ENCODE measurements at places on chromosomes 16 and 17.

DNA sequence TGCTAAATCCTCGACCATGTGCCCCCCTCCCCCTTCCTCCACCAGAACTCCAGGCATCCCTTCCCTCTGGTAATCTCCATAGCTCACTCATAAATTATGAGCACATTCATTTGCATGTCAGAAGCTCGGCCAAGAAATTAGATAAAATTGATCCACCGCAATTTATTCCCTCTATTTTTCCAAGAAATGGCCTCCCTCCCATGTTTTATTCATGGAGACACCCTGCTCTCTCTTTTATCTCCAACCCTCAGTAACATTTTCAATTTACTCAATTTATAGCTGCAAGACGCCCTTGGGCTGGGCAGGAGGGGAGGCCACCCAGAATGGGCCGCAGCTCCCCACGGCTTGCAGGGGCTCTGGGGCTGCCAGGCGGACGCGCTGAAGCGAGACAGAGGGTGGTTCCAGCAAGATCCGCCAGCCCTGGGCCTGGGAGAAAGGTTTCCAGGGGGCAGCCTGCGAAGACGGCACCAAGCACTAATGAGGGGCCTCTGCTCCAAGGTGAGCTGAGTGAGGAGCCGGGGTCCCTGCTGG, 54.7 kb upstream of the ZNF423 start:
- no peak for DNase-seq

- no peak for DNase-seq
Measured at GRCh38 chr17:59371416-59372100, 40.1 kb downstream of the YPEL2 start.

- no peak for DNase-seq
Measured at GRCh38 chr16:1261131-1261892, 5.4 kb downstream of the TPSD1 start.

- DNase-seq = no peak
Measured at GRCh38 chr17:73335591-73336407, 24.0 kb upstream of the CDC42EP4 start.

- DNase-seq = no peak
Measured at GRCh38 chr17:45315648-45316433, 979 bp downstream of the MAP3K14 start.

DNA sequence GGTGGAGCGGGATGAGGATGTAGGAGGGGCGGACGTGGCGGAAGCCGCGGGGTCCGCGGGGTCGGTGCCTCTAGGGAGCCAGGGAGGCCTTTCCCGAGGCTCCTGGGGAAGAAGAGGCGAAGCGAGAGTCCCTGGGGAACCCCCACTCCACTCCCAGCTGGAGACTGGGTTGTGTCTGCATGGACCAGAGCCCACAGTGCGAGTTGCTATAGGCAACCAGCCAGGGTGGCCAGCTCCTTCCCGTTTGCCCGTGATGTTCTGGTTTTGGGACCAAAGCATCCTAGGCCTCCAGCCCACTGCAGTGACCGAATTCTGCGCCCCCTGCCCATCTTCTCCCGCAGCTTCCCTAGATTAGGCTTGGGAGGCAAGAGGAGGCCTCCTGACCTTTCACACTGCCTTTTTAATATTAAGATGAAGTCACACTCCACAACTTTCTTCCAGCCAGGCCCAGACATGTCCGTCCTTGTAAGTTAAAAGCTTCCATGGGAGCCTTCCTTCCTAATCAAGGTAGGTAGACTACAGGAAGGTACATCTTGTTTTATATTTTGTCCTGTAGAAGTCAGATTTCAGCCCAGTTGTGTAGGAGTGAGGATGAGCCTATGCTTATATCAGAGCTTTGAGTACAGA, 469 bp downstream of the AMZ2 start:
- DNase-seq = no peak

DNA sequence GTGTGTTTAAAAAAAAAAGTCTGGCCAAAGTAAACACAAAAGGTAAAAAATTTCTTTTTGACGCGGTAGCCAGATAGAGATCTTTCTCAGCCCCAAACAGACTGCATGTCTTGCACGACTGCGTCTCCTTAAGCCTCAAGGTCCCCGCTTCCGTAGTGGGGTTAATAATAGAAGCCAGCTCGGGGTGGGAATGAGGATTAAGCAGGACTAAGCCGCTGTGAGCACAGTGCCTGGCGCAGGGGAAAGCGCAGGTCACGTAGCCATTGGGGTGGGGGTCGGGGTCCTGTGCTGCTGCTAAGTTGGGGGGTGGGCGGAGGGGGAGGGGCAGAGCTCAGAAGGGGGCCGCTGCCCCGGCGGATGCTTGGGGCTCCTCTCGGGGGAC, 521 bp downstream of the GGA2 start:
- peak; percentile 34 for DNase-seq

- DNase-seq = no peak
Measured at GRCh38 chr16:58937661-58938060, 203.5 kb upstream of the GOT2 start.

- DNase-seq = no peak
Measured at GRCh38 chr17:44076716-44077594, 6.4 kb downstream of the G6PC3 start.

- no peak for DNase-seq
Measured at GRCh38 chr16:87666919-87667318, 64.6 kb downstream of the JPH3 start.

DNA sequence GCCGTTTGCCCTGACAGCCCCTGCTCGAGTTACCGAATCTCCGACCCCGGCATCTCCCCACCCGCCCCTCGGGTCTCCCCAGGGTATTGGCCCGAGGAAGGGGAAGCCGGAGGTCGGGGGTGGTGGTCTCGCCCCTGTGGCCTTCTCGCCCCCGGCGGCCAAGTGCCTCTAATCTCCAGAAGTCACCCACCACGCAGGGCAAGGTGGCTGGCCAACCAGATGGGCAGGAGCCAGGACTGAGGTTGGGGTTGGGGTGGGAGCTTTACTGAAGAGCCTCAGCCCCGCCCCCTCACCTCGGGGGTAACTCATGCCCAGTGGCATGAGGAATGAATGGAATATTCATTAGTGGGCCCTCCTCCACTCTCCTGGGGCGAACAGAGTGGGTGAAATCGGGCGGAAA, 637 bp downstream of the DHRS11 start:
- no peak for DNase-seq

GRCh38 chr16:68079626-68080344, 5.4 kb upstream of the NFATC3 start:
- peak; percentile 74 for DNase-seq

DNA sequence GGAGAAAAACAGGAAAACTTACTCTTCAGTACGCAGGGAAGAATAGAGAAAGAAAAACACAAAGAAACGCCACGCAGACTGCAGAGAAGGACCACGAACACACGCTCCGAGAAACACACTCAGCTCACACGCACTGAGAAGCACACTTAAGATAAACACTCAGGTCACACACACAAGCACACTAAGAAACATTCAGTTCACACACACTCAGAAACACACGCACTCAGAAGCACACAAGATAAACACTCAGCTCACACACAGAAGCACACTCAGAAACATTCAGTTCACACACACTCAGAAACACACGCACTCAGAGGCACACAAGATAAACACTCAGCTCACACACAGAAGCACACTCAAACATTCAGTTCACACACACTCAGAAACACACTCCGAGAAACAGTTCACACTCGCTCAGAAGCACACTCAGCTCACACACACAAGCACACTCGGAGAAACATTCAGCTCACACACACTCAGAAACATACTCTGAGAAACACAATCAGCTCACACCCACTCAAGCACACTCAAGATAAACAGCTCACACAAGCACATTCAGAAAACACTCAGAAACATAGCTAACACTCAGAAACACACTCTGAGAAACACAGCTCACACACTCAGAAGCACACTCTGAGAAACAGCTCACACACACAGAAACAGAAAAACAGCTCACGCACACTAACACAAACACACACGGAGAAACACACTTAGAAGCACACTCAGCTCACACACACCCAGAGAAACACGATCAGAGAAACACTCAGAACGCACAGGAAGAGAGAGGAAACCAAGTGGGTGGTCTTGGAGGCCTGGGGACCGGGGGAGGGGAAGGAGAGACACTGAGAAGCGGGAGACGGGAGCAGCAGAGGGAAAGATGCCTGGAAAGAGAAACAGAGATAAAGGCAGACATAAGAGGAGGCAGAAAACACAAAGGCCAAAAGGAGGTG, 908 bp downstream of the TMEM98 start:
- no peak for DNase-seq

DNA sequence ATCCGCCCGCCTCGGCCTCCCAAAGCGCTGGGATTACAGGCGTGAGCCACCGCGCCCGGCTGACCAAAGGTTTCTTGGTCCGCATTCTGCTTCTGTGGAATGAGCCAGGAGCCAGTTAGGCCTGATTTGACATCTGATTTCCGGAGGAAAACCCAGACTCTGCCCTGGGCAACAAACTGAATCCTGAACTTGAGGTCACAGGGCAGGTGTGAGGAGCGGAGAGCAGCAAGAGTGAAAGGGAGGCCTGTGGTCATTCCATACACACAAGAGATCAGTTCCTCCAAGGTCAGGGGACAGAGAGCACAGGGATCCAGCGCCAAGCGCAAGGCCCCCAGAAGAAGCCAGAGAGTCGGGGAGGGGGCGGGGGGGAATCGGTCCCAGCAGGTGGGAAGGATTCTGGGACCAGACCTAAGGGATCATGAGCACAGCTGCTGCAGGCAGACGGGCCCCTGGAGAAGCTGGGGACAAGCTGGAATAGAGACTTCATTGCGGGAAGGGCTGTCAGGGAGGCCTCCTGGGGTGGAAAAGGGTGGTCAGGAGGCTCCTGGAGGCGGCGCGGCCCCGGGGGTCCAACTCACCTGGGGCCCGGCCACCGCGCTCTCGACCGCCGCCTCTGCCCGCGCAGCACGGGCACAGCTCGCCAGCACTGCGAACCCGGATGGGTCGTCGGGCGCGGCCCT, 436 bp downstream of the SHPK start:
- DNase-seq = no peak

DNA sequence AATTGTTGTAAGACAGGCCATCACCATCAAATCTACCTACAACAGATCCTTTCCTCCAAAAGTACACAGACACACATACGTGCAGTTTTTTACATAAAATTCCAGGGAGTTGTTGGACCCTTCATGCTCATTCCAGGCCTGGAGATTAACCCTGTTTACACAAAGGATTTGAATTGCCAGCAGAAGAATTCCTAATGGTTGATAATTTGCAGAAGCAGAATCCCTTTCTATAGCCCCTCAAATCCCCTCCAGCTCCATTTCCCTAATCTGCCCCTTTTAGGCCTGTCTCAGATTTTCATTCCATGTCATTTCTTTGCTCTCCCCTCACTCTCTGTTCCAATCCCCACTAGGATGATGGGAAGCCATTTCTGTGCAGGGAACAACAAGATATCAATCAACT, 102.9 kb upstream of the TOX3 start:
- DNase-seq = no peak

DNA sequence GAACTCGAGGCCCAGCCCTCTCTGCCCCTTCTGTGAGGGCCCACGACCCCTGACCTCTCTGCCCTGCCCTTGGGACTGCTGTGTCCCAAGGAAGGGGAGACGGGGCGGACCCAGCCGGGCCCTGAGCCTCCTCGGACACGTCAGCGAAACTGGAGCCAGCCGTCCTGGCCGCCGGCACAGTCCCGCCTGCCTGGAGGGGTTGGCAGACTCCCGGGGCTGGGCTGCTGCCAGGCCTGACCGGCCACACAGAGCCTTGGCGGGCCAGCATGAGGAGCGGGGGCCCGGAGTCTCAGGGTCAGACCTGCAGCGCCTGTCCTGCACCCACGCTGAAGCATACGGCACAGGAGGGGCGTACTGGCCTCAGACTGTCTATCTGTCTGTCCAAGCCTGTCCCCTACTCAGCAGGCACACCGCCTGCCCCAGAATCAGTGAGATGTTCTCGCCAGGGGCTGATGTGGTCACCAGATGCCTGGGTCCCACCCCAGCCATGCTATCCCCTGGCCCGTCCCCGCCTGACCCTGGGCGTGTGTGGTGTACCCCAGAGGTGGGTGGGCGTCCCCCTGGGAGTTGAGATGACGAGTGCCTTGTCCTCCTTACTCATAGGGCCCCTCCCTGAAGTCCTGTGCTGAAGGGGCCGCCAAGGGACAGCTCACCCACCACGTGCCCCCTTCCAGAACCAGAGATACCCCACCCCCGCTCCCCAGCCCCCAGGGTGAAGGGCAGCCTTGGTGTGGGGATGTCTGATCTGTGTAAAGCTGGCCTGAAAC, 4.7 kb downstream of the VASN start:
- DNase-seq = no peak

GRCh38 chr16:3625911-3626732, 14.7 kb upstream of the SLX4 start:
- DNase-seq = no peak

DNA sequence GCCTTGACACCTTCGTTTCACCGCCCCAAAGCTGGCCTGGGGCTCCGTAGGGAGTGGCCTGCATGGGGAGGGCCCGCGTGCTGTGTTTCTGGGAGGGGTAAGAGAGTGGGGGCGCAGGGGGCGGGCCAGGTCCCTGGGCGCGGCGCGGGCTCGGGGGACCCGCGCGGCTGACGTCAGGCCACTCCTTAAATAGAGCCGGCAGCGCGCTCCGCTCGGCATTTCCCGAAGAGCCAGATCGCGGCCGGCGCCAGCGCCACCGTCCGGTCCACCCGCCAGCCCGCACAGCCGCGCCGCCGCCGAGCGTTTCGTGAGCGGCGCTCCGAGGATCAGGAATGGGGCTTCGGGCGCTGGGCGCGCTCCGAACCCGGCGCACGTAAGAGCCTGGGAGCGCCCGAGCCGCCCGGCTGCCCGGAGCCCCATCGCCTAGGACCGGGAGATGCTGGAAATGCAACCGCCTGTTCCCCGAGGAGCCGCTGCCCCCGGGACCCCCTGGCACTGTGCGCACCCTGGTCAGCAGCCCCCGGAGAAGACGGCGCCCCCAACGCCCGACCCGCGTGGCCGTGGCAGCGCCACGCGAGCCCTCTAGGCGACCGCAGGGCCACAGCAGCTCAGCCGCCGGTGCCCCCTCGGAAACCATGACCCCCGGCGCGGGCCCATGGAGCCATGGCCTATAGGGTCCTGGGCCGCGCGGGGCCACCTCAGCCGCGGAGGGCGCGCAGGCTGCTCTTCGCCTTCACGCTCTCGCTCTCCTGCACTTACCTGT, at the start of gene HS3ST2:
Gene HS3ST2 (plus strand): TSS at position 215 of the 763 bp plus-strand sequence. CDS start 449 bp downstream, at position 664.
- DNase-seq = no peak

- no peak for DNase-seq
Measured at GRCh38 chr16:49799172-49799571, 56.7 kb downstream of the ZNF423 start.

GRCh38 chr16:55475919-55476318, 3.1 kb upstream of the MMP2 start:
- no peak for DNase-seq

- DNase-seq = no peak
Measured at GRCh38 chr17:14630046-14630445, 329.2 kb downstream of the HS3ST3B1 start.

All from stimulated activated CD4-positive, alpha-beta T cell treated with anti-CD3 and anti-CD28 coated beads, Interleukin-2, amount 100 ng/mL, for 24 hours (primary cell).